ENCODE measurements at places on chromosomes 5 and 9.
A peak's percentile ranks its signal among the peaks of the same experiment; 100 is the strongest.

- no peak for DNase-seq
These were observed 71.1 kb downstream of the MAPKAP1 start for GRCh38 chr9:125635888-125636287.

DNA sequence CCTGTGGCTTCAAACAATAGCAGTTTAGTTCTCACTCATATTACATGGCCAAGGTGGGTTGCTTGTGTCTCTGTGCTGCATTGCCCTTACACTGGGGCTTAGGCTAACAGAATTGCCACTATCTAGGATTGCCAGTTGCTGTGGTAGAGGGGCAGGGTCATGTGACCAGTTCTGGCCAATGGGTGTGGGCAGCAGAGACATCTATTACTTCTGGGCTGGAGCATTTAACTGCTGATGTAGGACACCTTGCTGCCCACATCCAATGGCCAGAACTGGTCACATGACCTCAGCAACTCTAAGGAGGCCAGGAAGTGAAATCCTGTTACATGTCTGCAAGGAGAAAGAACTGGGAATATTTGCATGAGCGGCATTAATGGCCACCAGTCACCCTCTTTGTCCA is 199.3 kb downstream of the C9orf152 start:
- no peak for DNase-seq

- no peak for DNase-seq
These were observed 103.9 kb downstream of the FRMD3 start for GRCh38 chr9:83434254-83434653.

- DNase-seq: no peak
These were observed 18.9 kb downstream of the FAM78A start for GRCh38 chr9:131257266-131258025.

DNA sequence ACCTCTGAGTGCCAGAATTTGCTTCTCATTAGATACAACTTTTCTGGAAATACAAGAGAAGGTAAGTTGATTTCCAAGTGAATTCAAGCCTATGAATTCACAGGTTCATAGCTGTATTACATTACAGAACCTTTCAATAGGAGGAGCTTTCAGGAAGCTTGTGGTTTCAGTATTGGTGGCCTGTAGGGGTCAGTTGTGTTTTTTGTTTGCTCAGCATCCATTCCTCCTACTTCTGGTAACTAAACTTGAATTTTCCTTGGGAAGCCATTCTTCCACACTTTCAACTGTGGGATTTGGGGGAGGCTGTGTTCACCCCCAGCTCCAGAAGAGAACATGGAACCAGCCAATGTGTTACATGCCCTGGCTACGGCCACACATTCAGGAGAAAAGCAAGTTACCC is 5.6 kb upstream of the CYSTM1 start:
- DNase-seq: no peak

- no peak for DNase-seq
These were observed 17.9 kb downstream of the TMEM245 start for GRCh38 chr9:109101810-109102209.

DNA sequence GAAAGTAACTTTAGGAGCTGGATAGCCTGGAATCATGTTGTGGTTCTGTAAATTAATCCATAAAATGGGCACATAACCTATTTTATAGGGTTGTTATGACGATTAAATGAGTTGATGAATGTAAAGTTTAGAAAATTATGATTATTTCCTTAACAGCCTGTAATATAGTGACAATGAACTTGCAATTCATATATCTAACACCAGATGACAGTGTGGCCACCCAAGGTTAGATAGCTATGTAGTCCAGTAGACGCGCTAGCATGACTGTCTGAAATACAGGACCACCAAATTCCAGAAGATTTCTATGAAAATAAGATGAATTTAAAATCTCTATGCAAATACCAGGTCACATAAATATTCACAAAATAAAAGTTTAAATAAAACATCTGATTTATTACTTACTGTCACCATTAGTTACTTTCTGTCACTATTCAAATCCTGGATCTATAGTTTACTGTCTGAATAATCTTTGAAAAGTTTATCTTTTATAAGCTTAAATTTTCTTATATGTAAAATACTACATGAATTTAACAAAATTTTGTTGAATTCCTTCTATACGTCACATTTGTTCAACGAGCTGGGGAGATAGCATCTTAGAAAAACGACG is 26.1 kb upstream of the MACIR start:
- peak; percentile 38 for DNase-seq

- no peak for DNase-seq
These were observed 3.0 kb downstream of the FAM78A start for GRCh38 chr9:131273146-131273855.

DNA sequence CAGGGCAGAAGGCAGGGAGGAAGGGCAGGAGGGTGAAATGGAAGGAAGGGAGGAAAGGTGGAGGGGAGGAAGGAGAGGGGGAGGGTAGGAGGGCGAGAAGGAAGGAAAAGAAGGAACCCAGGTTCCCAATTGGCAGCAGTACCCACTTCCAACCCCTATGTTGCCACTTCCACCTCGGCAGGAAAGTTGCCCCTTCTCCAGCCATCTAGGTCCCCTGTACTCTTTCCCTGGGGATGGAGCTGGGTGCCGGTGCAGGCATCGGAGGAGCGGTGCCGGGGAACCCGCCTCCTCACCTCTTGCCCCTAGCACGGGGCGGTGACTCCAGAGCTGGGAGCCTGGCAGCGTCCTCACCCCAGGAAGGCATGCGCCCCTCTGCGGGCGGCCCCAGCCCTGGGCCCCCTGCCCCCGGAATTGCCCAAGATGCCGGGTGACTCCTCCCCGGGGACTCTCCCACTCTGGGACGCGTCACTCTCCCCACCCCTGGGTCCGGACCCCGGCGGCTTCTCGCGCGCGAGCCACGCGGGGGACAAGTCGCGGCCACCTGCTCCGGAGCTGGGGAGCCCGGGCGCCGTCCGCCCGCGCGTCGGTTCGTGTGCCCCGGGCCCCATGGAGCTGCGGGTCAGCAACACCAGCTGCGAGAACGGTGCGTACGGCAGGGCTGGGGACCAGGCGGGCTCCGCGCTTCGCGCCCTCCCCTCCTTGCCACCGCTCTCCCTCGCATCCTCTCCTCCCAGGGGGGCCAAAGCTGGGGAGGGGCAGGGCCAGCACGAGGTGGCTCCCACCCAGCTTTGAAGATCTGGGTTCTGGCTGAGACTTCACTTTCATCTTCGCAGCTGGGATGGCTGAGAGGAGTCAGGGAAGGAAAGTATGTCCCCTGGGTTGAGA is at the start of gene NIPAL4:
TSS of gene NIPAL4 (plus strand) at position 499 of the 885 bp plus-strand sequence. CDS start at position 607, 108 bp downstream.
- DNase-seq: peak; percentile 26
